ENCODE measurements at places on chromosomes 16 and 17.
A peak's percentile ranks its signal among the peaks of the same experiment; 100 is the strongest.

DNA sequence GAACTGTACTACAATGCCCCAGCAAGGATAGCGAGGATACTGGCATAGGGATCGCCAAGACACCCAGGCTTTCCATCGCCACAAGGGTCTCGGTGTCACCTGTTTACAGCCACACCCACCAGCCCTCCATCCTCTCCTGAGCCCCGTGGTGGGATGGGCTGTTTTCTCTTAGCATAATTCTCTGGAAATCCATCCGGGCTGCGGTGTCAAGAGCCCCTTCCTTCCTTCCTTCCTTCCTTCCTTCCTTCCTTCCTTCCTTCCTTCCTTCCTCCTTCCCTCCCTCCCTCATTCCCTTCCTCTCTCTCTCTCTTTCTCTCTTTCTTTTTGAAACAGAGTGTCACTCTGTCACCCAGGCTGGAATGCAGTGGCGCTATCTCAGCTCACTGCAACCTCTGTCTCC, 36.0 kb upstream of the BAHCC1 start:
- DNase-seq: no peak

GRCh38 chr16:50208460-50208931, 55.4 kb downstream of the TENT4B start:
- DNase-seq: no peak

GRCh38 chr17:70987867-70988340, 818.6 kb downstream of the KCNJ2 start:
- DNase-seq: peak; percentile 3

GRCh38 chr17:48439875-48440505, 10.0 kb upstream of the SKAP1 start:
- DNase-seq: peak; percentile 60

DNA sequence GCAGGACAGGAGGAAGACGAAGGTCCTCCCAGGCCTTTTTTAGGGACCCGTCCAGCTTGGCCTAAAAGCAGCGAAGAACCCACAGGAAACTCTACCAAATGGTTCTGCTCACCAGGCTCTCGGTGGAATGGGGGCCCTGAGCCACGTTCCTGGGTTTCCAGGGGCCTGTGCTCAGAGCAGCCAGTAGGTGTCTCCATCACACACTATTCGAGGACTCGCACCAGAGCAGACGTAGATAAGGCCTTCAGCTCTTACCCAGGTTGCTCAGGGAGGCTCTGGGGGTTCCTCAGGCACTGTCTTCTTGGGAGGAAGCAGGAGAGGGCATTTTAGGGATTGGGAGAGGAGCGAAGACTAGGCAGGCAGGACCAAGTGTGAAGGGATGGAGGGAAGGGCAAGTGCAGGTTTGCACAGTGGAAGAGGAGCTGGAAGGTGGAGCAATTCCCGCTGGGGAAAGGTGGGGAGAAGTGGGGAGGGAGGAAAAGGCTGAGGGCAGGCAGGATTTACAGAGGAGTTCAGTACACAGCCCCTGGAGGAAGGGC, 157.1 kb downstream of the RGS9 start:
- DNase-seq: peak; percentile 67

GRCh38 chr16:66360624-66361324, 5.7 kb upstream of the CDH5 start:
- no peak for DNase-seq

DNA sequence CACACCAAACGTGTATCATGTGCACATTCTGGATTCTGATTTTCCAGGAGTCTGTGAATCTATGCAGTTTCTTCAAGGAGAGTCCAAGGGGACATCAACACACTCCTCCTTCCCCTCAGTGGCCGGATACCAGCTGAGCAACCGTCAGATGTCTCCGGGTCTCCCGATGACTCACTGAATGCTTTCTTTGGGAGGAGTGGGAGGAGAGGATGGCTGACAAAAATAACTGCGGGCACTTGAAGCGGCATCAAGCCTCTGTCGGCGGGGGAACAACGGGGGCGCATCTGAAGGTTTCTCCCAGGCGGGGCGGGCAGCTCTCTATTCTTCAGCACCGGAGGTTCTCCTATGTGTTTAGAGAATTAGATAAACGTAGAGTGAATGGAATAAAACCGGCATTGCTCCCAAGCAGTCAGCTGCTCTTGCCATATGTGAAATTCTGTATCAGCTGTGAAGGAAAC, 24.6 kb upstream of the LRRC75A start:
- no peak for DNase-seq

GRCh38 chr16:16996827-16997226, 473.9 kb downstream of the XYLT1 start:
- no peak for DNase-seq

GRCh38 chr16:10684511-10685151, 10.1 kb downstream of the TEKT5 start:
- no peak for DNase-seq

- DNase-seq: peak; percentile 17
Measured at GRCh38 chr16:19717314-19717713, 713 bp downstream of the KNOP1 start.

GRCh38 chr16:48617711-48618148, 7.8 kb upstream of the N4BP1 start:
- no peak for DNase-seq

GRCh38 chr17:2933606-2934005, 129.8 kb downstream of the OR1D5 start:
- DNase-seq: no peak

- peak; percentile 10 for DNase-seq
Measured at GRCh38 chr17:65677932-65678331, 116.5 kb upstream of the AXIN2 start.

- no peak for DNase-seq
Measured at GRCh38 chr16:62709794-62710193, 673.6 kb upstream of the CDH8 start.

DNA sequence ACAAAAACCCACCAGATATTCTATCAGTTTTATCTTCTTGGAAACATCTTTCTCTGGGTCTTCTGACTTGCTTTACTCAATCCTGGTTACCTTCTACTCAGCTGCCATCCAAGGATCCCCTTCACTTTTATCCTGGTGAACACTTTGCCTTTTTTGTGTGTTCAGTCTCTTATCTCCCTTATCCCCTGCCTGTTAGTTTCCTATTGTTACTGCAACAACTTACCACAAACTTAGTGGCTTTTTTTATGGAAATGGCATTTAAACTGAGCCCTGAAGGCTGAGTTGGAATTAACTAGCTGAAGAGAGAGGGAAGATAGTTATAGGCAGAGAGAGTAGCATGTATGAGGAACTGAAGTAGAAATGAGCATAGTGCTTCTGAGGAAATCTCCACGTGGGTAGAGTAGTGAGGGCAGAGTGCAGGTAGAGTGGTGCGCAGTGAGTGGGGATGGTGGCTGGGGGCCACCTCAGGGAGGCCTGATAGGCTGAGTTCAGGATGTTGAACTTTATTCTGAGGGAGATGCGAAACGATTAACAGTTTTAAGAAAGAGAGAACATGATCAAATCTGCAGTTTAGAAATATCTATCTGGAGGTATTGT, 26.3 kb downstream of the TANGO6 start:
- no peak for DNase-seq

- no peak for DNase-seq
Measured at GRCh38 chr17:66746736-66747135, 88.2 kb upstream of the CACNG5 start.

DNA sequence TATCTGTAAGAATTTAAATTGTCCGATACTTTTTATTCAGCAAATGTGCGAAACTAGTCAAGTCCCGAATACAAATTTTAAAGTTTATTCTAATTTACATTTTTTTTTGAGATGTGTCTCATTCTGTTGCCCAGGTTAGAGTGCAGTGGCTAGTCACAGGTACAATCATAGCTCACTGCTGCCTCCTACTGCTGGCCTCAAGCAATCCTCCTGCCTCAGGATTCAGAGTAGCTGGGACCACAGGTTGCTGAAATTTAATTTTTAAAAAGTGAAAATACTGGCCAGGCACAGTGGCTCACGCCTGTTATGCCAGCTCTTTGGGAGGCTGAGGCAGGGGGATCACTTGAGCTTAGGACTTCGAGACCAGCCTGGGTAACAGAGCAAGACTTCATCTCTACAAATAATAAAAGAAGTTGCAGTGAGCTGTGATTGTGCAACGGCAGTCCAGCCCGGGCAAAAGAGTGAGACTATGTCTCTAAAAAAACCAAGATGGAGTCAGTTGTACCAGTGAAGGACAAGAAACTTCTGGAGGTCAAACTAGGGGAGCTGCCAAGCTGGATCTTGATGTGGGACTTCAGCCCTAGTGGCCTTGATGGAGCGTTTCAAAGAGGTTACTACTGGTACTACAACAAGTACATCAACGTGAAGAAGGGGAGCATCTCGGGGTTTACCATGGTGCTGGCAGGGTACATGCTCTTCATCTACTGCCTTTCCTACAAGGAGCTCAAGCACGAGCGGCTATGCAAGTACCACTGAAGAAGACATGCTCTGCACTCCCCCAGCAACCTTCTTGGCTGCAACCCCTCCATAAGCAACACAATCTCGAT, 5.6 kb downstream of the POLG2 start:
- peak; percentile 66 for DNase-seq

- no peak for DNase-seq
Measured at GRCh38 chr17:48016112-48016511, 21.5 kb downstream of the COPZ2 start.

DNA sequence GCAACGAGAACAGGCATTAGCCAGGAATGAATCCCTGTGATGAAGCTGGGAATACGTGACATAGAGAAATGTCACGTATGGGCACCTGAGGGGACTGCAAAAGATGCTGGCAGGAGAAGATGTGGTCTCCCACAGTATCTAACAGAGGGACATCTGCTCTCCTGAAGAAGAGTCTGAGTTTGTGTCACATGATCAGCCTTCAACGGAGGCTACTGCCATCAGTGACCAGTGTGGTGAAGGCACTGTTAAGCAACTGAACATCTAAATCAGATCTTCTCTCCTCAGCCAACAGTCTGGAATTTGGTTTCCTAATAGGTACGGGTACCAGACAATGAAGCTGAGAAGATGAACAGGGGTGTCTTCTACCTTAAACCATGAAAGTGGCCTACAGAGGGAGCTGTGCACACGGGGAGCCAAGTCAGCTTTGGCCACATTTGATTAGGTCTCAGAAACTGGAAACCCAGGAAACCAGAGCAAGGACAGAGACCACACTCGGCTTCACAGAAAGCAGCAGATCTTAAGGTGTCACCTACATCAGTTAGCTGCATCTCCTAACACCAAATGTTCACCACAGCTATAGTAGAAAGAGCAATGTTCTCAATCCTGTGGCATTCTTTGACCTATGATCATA, 41.8 kb downstream of the BRD7 start:
- peak; percentile 87 for DNase-seq

DNA sequence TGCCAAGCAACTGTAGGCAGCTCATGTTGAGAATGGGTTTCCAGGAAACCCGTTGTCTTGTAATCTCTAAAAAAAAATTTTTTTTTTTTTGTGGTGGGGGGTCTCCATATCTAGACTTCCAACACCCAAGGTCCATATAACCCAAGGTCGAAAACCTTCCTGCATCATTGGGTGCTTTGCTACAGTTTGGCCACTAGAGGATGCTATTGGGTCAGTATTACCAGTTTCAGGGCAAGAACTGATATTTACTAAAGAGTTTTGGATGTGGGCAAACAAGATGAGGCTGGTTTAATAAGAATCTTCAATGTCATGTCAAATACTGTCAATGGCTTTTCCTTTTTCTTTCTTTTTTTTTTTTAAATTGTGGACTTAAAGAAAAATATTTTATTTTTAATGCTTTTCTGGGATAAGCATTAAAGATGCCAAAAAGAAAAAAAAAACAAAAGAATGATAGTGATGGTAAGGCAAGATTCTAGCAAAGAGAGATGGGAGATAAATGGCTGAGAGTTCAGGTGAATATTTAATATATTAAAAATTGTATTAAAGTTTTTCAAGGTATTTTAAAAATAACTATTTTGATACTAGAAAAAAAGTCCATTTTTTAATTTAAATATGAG, 62.2 kb downstream of the DHRS7C start:
- peak; percentile 64 for DNase-seq

DNA sequence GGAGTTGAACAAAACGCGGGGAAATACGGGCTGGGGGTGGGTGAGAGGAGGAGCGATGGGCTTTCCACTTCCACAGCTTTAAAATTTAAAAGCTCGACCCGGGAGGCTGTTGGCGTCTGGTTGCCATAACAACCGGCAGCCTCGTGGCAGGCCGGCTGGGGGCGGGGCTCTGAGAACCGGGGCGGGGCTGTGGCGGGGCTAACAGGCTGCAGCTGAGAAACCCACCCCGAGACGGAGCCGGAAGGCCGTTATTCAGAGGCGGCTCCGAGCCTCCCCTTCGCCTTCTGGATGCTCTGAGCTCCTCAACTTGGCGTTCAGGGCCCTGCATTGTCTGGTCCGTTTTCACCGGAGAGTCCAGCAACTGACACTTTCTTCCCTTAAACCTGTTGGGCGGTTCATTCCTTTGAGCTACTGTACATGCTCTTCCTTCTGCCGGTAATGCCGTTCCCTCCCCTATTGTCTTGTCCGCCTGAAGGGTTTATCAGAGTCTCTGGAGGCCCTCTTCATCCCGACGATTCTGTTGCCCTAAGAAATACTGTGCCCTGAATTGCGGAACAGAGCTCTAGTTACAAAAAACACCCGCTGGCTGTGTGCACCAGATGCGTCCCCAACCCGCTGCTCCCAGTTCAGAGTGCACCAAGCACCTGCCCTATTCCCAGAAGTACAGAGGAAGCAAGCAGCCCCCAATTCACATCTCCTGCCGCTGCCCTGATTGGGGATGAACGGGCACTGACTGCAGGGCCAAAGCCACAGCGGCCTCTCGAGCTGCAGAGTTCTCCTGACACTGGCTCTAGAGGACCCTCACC, 596 bp downstream of the DNAAF8 start:
- DNase-seq: peak; percentile 94

- DNase-seq: peak; percentile 7
Measured at GRCh38 chr17:21199311-21199710, 14.7 kb downstream of the TMEM11 start.

DNA sequence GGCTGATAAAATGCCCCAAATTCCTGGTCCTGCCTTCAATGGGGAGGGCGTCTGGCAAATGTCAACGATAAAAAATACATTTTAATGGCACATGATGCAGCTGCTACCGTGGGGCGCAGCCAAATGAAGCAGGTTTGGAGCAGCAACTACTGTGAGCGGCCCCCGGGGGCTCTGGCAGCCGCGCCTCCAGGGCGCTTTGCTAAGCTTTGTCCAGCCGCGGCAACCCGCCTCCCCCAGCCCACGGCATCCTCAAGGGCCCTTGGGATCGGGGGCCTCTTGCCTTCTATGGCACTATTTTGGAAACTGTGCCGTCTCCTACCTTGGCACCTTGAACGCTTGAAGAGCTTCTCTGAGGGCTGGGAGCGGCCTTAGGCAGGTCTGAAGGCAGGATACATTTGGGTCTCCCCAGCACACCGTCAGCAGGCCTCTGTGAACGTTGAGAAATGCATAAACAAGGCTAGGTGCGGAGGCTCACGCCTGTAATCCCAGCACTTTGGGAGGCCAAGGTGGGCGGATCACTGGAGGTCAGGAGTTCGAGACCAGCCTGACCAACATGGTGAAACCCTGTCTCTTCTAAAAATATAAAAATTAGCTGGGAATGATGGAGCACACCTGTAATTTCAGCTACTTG, 25.1 kb downstream of the TBX4 start:
- DNase-seq: no peak

- no peak for DNase-seq
Measured at GRCh38 chr17:1454541-1454940, 1.5 kb downstream of the CRK start.

- peak; percentile 65 for DNase-seq
Measured at GRCh38 chr17:35089586-35090296, 26.2 kb upstream of the RFFL start.

GRCh38 chr17:68179926-68180285, 67.9 kb upstream of the AMZ2 start:
- DNase-seq: no peak

GRCh38 chr17:82239926-82240505, 11.2 kb downstream of the SLC16A3 start:
- DNase-seq: no peak

Data from activated CD4-positive, alpha-beta T cell treated with anti-CD3 and anti-CD28 coated beads, Interleukin-10, Interleukin-2, amounts not matched to agents 100 ng/mL and 50 ng/mL, durations not matched to agents 16 hours and 8 hours (primary cell).